H9 (cell line): ENCODE measurements at places on chromosomes 6 and 20. TPM values are rescaled to one million over a fixed set of nuclear protein-coding genes. Genes with fewer than 3 reads are reported as not detected.

DNA sequence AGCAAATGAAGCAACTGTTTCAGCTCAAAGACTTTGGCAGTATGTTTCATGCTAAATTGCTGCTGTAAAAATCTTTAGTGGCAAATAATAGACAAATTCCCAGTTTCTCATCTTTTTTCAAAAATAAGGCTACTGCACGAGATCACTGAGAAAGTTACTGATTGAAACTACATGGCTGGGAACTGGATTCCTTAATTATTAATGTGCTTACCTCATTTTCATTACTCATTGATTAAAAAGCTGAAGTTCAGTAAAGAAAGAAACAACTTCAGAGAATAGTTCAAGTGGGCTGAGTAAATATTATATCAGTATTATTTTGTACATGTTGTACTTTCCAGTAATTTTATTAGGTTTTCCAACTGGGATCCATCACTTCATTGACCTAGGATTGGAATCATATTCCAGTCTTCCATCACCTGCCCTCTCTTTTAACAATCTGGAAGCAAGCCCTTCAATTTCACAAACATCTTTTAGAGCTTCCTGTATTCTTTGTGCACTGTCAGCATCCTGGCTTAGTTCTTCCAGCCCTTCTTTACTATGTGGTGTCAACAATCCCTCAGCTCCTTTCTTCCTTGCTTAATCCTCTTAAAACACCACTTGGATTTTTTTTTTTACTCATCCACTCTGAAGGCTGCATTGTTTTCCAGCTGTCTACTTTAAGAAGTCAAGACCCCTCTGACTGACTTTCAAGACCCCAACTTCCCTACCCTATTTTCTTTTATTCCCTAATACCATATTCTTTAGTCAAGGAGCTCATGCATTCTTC, 4.3 kb downstream of the MEI4 start:
- DNase-seq: no peak
- no peak overlapping the region for H3K27ac ChIP-seq
- H3K4me1 ChIP-seq: no peaks in the 10 kb centered on the region
- no peaks in the 10 kb centered on the region for H3K36me3 ChIP-seq

DNA sequence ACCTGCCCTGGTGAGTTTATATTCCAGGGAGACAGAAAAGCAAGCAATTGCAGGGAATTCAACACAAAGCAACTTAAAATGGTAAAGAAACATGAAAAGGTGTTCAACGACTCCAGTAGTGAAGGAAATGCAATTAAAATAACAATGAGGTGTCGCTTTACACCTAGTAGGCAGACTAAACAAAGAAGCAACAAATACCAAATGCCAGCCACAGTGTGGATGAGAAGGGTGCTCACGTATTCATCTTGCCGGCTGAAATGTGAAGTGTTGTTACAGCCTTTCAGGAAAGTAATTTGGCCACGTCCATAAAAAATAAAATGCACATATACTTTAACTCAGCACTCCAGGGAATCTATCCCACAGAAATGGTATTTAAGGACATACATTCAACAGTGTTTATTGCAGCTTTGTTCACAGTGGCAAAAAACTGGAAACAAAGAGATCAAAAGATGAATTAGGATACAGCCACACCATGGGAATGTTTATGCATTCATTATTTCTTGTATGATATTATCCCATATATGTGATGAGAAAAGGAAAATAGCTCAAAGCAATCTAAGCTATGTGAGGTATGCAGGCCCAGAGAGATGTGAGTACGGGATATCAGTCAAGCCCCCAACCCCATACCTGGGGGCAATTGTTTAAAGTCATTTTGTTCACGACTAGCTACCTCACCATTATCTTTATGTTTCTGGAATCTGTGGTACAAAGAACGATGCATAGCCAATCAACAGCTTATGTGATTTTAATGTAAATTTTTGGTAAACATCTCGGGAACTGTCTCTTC, 266.0 kb upstream of the SOX4 start:
- DNase-seq: peak; percentile 58
- H3K4me1 ChIP-seq: peaks cover 4% of the 10 kb centered on the region; the same call in 1 of the 2 replicates
- no peak overlapping the region for H3K4me3 ChIP-seq

GRCh38 chr6:40620574-40621240, 33.5 kb upstream of the LRFN2 start:
- H3K27ac ChIP-seq: no peak overlapping the region
- H3K4me3 ChIP-seq: no peak overlapping the region
- H3K36me3 ChIP-seq: peaks cover under 1% of the 10 kb centered on the region; the same call in 1 of the 2 replicates
- no peak for DNase-seq
- no peaks in the 10 kb centered on the region for H3K4me1 ChIP-seq
- H3K27me3 ChIP-seq: no peaks in the 10 kb centered on the region

- no peaks in the 10 kb centered on the region for H3K36me3 ChIP-seq
- H3K4me3 ChIP-seq: no peak overlapping the region
These were observed 209.0 kb upstream of the ECI2 start for GRCh38 chr6:4344317-4344899.

DNA sequence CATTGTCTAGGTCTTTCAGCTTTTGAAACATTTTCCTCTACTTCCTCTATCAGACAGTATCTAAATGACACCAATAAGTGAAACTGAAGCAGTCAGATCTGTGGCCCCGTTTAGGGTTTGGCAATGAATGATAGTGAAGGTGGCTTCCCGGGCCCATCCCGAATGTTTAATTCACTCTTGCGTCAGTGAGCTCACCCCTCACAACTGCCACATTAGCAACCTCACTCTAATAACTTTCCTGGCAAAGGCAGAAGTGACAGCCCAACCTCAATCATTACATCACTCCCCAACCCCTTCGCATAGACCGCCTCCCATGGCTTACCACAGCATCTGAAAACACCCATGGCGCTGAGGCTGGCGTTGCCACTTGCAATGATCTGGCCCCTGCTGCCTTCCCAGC, 92.4 kb upstream of the CD83 start:
- DNase-seq: no peak
- H3K27ac ChIP-seq: no peak overlapping the region
- H3K27me3 ChIP-seq: no peaks in the 10 kb centered on the region
- peaks cover 7% of the 10 kb centered on the region for H3K4me1 ChIP-seq
- H3K4me3 ChIP-seq: no peak overlapping the region

DNA sequence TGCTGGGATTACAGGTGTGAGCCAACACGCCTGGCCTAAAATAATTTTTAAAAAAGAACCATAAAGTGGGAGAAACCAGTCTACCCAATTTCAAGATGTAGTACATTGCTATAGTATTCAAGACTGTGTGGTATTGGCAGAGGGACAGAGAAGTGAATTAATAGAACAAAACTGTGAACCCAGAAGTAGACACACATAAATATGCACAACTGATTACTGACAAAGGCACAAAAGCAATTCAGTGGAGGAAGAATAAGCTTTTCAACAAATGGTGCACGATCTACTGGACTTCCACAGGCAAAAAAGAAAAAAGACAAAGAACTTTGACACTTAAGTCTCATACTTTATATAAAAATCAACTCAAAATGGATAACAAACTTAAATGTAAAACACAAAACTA, 15.5 kb downstream of the ZBTB2 start:
- H3K4me3 ChIP-seq: no peak overlapping the region
- H3K27ac ChIP-seq: no peak overlapping the region
- H3K27me3 ChIP-seq: no peaks in the 10 kb centered on the region
- peaks cover 9% of the 10 kb centered on the region; the same call in 2 of the 3 replicates for H3K36me3 ChIP-seq
- DNase-seq: no peak

DNA sequence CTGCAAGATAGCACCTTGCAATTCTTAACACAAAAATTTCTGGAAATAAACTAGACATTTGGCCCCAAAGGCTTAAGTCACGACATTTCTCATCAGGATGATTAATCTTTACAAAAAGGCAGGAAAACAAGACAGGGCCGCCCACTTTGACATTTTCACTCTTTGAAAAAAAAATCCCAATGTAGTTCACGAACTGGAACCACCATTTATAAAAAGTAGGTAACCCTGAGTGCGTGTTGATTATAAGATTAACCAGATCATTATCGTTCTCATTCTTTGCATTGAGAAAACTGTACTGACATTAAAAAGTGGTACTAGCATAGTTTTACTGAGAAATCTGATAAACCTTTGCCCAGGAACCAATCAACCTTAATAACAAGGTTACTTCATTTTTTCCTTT, 108.8 kb downstream of the HUS1B start:
- H3K27me3 ChIP-seq: no peaks in the 10 kb centered on the region
- no peak overlapping the region for H3K4me3 ChIP-seq
- H3K27ac ChIP-seq: no peak overlapping the region

FOXA2 gene
- total RNA-seq: 0.11 TPM in 1 of 2 replicates, not detected in the other
